OCI-LY7 (cell line): ENCODE measurements at places on chromosomes 4 and X.

DNA sequence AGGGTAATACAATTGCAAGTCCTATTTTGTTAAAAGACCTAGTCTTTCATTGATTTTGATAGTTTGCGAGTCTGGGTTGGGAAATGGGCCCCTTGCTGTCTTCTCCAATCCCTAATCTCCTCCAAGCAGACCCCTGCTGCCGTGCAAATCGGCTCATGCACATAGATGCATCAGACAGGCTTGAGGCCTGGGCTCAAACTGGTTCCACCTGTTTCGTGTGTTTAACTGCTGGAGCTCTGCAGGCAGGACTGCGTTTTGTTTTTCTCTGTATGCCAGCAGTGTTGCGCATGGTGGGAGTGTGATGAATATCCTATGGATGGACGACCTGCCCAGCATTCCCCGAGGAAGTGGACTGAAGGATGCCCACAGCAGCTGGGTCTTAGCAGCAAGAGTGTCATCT is 133.9 kb downstream of the PDGFRA start:
- DNase-seq = no peak

DNA sequence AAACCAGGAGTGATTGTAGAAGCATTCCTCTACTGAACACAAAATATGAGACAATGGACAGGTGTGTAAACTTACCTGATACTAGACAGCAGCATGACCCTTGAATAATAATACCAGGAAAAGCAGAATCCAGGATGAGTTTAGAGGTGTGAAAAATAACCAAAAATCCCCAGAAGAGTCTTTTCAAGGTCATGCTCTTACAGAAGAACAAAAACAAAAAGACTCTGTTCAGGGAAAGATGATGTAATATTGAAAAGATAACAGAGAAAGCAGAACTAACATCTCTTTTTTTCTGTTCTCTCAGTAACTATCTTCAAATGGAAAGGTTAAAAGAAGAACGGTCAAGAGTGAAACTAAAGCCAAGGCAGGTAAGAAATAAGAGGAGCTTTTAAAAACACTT is 14.0 kb upstream of the ARHGAP10 start:
- no peak for DNase-seq

DNA sequence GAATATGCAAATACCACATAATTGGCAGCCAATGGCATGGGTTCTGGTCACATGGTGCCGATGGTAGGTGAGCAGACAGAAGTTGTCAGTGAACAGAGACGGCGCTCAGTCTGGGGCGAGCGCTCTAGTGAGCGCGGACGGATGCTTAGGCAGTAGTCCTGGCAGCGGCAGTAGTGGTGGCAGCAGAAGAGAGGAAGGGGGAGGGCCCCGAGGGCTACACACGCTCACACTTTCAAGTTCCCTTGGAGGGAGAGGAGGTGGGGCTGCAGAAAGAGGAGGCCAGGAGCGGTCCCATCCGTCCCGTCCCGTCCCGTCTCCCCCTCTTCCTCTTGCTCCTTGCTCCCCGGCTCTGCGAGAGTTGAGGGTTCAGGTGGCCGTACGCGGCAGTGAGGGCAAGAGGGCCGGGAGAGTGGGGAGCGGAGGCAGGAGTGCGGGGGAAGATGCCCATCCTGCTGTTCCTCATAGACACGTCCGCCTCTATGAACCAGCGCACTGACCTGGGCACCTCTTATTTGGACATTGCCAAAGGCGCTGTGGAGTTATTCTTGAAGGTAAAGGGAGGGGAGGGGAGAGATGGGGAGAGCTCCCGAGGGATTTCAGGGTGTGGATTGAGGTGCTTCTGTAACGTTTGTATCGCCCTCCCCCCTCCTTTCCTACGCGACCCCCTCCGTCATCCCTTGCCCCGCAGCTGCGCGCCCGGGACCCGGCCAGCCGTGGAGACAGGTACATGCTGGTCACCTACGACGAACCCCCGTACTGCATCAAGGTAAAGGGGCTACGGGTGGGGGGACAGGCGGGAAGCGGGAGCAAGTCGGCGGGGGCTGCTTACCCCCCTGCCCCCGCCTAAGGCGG is at the start of gene INTS6L:
INTS6L (plus strand) TSS at position 108 of the 852 bp plus-strand sequence; CDS start at position 441, 333 bp downstream.
- peak; percentile 91 for DNase-seq

DNA sequence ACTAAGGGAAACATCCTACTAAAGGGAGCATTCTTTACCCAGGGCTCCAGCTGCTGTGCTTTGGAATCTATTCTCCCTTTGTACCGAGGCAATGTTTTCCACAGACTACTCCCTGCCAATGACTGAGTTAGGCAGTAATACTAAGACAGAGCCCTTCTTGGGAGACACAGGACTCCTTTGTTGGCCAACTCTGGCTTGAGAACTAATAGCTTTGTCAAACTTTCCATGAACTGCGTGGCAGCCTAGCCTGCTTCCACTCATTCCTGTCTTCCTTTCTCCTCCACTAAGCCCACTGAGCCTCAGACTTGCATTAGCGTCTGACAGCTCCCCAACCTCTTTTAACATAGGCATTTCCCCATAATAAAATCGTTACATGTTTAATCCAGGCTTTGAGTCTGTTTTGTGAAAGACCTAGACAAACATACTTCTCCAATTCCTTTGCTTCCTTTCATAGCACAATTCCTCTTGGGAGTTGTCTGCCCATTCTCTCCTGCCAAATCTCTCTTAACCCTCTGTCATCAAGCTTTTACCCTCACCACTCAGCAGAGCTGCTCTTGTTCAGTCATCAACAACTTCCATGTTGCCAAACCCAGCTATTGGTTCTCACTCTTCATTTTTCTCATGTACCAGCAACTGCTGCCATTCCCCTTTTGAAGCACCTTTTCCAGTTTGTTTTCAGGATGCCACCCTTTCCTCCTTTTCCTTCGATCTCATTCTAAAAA is 300.3 kb upstream of the IGFBP7 start:
- DNase-seq = no peak

GRCh38 chr4:104919406-104919805 is 227.3 kb upstream of the TET2 start:
- no peak for DNase-seq

DNA sequence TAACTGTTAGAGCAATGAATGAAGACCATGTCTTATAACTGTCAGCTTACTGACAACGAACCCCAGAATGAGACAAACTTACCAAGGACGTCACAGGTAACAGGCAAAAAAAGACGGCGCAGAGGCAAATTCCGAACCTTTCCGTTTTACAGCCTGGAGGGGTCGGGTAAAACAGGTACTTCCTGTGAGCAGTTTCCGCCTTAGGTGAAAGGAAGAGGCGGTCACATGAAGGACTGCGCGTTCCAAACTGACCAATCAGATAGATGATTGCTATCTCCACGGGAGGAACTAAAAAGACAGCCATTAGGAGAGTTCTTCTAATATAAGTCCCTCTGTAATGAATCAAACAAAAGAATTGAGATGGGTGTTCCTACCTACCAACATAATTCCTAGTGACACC is at the start of gene COX7B2:
COX7B2 (minus strand) TSS at position 168 of the 400 bp plus-strand sequence. CDS start 174,053 bp downstream, outside the sequence.
- DNase-seq = no peak

DNA sequence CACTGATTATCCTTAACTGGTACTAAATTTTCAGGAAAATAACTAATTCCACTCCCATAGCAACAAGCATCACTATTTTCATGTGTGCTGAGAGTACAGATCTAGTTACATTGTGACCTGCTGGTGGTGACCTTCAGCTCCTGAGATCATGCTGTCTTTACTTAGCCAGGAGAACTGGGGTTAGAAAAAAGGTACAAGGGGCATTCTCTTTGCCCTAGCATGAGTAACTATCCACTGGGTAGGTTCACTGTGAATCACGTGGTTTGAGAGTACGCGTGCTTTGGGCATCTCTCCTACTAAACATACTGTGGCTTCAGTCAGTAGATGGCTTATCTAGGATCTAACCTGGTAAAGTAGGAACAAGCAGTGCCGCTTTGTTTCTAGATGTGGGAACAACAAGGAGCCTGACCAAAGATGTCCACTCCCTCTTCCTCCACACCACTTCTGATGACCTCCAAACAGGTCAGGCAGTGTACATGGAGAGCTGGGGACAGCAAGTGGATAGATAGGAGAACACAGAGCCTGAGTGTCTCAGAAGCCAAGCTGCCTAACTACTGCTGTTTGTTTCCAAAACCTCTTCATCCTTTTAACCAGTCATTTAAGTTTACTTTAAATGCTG is 90.2 kb downstream of the CBR4 start:
- DNase-seq = no peak

GRCh38 chrX:143674926-143675325 is 39.0 kb upstream of the SLITRK4 start:
- DNase-seq = no peak

- DNase-seq = no peak
Observed at GRCh38 chrX:9663216-9663615, 102.4 kb downstream of the GPR143 start.

DNA sequence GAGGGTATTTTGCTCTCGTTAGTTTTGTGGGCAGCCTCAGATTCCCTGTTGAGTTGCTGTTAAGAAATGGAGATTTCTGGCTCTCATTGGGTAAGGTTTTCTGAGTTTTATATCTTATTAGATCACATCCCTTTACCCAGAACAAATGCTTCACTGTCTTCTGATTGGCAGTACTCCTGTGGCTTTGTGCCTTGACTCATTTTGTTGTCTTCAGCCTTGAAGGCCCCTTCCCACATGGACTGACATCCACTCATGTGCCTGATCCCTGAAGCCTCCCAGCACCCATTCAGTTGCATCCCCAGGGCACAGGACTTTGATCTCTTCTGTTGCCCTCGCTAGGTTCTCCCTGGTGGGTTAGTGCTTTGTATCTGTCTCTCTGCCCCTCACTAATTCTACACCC is 10.4 kb downstream of the MED28 start:
- DNase-seq = no peak
